ENCODE measurements at places on chromosomes 6 and 20. TPM values are rescaled to one million over a fixed set of nuclear protein-coding genes. Genes with fewer than 3 reads are reported as not detected.

DNA sequence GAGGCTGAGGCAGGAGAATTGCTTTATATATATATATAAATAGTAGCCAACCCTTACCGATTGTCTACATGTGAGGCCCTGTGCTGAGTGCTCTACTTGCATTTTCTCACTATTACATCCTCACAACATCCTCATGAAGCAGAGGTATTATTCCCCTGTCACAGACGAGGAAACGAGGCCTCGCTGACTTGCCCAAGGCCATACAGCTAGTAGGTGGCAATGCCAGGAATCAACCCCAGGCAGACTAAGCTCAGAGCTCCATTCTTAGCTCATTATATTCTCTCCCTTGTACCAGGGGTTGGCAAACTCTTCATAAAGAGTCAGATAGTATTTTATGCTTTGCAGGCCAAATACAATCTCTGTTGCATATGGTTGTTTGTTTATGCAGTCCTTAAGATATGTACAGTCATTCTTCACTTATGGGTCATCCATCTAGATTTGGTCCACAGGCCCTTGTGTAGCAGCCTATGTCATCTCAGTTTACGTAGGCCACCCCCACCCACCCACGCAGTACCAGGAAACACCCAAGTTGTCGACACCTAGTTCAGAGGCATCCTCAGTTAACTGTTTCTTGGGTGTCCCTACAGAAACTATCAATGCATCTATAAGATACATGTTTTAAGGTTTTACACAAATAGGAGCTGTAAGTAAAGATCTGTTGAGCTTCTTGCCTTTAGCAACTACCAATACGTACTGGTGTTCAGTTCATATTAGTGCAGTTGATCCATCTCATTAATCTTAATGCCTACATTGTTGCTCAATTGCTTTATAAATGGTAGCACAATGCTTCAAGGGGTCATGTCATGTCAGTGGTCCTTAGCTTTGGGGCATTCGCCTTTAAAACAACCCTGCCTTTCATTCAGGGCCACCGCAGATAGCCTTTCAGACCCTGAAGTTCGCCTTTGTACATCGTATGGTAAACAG lies 3.0 kb downstream of the CASS4 start:
- H3K4me3 ChIP-seq = no peak overlapping the region
- peaks cover 20% of the 10 kb centered on the region for H3K4me1 ChIP-seq

DNA sequence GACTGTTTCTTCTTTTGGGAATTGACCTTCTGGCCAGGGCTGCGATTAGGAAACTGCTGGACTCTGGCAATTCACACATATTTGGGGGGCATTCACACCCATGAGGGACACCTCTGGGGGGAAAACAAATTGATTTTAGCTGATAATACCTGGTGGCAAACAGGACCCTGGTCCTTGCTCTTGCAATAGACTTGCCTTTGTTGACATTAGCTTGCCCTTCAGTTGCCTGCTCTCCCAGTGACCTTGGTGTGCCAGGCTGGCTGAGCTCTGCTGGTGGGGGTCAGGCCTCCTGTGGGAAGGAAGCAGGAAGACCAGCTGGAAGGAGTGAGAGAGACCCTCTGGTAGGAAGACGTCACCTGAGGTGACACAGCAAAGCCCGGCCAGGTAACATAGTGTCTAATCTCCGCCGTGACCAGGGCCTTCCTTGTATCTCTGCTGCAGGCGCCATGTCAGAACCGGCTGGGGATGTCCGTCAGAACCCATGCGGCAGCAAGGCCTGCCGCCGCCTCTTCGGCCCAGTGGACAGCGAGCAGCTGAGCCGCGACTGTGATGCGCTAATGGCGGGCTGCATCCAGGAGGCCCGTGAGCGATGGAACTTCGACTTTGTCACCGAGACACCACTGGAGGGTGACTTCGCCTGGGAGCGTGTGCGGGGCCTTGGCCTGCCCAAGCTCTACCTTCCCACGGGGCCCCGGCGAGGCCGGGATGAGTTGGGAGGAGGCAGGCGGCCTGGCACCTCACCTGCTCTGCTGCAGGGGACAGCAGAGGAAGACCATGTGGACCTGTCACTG lies 5.3 kb downstream of the CDKN1A start:
- peaks cover 36% of the 10 kb centered on the region for H3K36me3 ChIP-seq
- H3K27me3 ChIP-seq = no peaks in the 10 kb centered on the region
- H3K27ac ChIP-seq = peak overlapping the region; percentile 77
- peaks cover 32% of the 10 kb centered on the region for H3K4me1 ChIP-seq

DNA sequence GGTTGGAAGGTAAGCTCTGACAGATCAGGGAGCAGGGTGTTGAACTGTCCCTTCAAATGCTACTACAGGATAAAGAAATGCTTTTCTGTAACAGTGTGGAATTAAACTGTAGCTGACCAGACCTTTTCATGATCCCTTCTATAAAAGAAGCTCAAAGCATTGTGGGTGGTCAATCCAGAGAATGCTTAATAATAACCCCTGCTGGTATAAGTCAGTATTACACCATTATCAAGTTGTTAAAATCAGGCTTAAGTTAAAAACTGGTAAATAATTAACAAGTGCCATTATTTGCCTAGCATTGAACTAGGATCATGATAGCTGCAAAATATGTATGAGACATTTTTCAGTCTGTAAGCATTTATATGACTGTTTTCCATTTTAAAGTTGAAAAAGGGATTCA lies 468.9 kb downstream of the PKHD1 start:
- no peak overlapping the region for H3K4me3 ChIP-seq
- H3K36me3 ChIP-seq = no peaks in the 10 kb centered on the region
- no peaks in the 10 kb centered on the region for H3K27me3 ChIP-seq
- no peak for DNase-seq
- no peak overlapping the region for H3K27ac ChIP-seq
- peaks cover 37% of the 10 kb centered on the region for H3K4me1 ChIP-seq

GRCh38 chr6:16925461-16925860 lies 164.2 kb upstream of the ATXN1 start:
- H3K36me3 ChIP-seq = no peaks in the 10 kb centered on the region
- peaks cover 5% of the 10 kb centered on the region for H3K4me1 ChIP-seq
- no peaks in the 10 kb centered on the region for H3K27me3 ChIP-seq
- no peak overlapping the region for H3K27ac ChIP-seq
- DNase-seq = no peak

GRCh38 chr20:53904261-53904660 lies 166.1 kb downstream of the BCAS1 start:
- H3K36me3 ChIP-seq = no peaks in the 10 kb centered on the region
- no peak overlapping the region for H3K4me3 ChIP-seq
- H3K27me3 ChIP-seq = no peaks in the 10 kb centered on the region

- DNase-seq = no peak
- H3K27me3 ChIP-seq = no peaks in the 10 kb centered on the region
- H3K4me3 ChIP-seq = no peak overlapping the region
- H3K4me1 ChIP-seq = peaks cover 7% of the 10 kb centered on the region
- H3K36me3 ChIP-seq = peaks cover 13% of the 10 kb centered on the region
These were observed 29.1 kb downstream of the HECA start for GRCh38 chr6:139164001-139164400.

GRCh38 chr6:47061309-47062300 lies 19.5 kb upstream of the ADGRF1 start:
- H3K36me3 ChIP-seq = no peaks in the 10 kb centered on the region
- H3K27ac ChIP-seq = no peak overlapping the region
- H3K4me3 ChIP-seq = no peak overlapping the region
- no peaks in the 10 kb centered on the region for H3K27me3 ChIP-seq

GRCh38 chr6:34745277-34746103 lies 11.8 kb upstream of the SNRPC start:
- no peaks in the 10 kb centered on the region for H3K27me3 ChIP-seq
- H3K4me1 ChIP-seq = no peaks in the 10 kb centered on the region
- no peak overlapping the region for H3K4me3 ChIP-seq
- no peak overlapping the region for H3K27ac ChIP-seq
- DNase-seq = no peak
- H3K36me3 ChIP-seq = no peaks in the 10 kb centered on the region

DNA sequence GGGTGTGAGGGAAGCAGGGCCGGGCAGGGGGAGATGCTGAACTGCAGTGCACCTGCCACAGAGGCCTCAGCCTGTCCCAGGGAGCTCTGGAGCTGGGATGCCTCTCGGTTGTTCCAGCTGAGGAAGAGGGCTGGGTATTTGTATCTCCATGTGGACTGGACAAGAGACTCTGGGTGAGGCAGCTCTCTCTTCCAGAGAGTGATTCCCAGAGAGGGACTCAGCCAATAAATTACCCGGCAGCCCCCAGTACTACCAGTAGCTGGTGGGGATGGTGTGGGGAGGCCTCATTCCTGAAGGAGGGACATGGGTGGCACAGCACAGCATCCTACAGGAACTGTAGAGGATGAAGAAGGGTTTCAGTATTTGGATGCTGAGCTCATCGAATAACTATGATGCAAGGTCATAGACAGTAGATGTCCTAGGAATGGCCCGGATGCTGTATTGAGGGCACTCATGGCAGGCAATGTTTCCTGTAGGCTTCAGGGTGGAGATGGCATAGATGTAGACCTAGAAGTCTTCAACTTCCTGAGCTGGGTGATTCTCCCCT lies 1.4 kb downstream of the FGD2 start:
- no peaks in the 10 kb centered on the region for H3K4me1 ChIP-seq
- DNase-seq = no peak
- H3K36me3 ChIP-seq = no peaks in the 10 kb centered on the region
- peaks cover 4% of the 10 kb centered on the region for H3K27me3 ChIP-seq
- no peak overlapping the region for H3K4me3 ChIP-seq

DNA sequence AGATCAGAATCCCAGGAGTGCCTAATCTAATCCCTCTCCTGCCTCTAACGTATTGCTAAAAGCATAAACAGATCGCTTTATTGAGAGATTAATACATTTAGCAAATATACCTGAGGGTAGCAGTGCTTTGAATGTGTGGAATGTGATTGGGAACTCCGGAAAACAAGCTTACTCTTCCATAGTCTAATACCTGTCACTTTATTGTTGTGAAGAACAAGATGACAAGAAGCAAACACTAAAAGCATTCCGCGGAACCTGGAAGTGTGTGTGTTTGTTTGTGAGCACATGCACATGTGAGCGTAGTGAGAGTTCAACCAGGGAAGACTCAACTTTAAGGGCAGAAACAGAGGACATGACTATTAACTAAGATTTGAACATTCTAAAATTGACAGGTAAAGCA lies 265.0 kb upstream of the GJE1 start:
- H3K4me1 ChIP-seq = peaks cover 6% of the 10 kb centered on the region
- H3K36me3 ChIP-seq = peaks cover 2% of the 10 kb centered on the region
- no peak for DNase-seq
- no peak overlapping the region for H3K4me3 ChIP-seq
- no peaks in the 10 kb centered on the region for H3K27me3 ChIP-seq

GRCh38 chr6:121354764-121355163 lies 20.5 kb upstream of the TBC1D32 start:
- peaks cover 4% of the 10 kb centered on the region for H3K4me1 ChIP-seq

DNA sequence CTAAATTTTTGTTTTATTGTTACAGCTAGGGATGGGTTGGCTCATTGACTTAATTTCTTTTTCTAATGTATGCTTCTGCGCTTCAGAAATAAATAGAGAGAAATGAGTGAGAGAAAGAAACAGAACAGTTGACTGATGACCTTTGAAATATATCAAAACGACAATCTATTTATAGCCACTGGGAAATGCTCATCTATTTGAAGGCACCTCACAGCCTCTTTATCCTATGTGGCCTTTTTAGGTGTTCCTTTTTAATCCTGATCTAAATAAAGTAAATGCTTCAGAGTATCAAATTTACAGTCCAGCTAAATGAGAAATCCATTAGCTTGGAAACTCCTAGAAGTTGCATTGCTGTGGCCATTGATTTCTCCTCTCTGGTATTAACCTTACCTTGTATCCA lies 943.5 kb upstream of the CITED2 start:
- H3K36me3 ChIP-seq = no peaks in the 10 kb centered on the region
- peaks cover 40% of the 10 kb centered on the region for H3K4me1 ChIP-seq
- no peak for DNase-seq
- H3K27me3 ChIP-seq = no peaks in the 10 kb centered on the region

- peaks cover 2% of the 10 kb centered on the region for H3K36me3 ChIP-seq
- no peak for DNase-seq
These were observed 42.3 kb downstream of the YTHDF1 start for GRCh38 chr20:63173552-63174191.

DNA sequence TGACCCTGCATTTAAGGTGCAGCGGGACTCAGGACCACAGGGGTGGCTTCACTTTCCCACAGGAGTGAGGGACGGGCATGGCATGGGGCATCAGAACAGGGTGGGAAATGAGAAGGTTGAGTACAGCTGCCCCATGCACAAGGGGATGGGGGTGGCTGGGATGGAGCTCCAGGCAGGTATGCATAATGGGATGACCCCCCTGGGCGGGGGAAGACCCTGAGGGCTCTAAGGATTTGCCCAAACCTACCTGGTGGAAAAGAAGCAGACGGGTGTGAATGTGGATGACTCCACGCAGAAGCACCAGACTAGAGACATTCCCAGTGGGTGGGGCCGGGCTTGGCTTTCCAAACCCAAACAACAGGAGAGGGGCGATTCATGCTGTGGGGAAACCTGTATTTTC lies 200.3 kb downstream of the SYNDIG1 start:
- DNase-seq = peak; percentile 57
- peaks cover 35% of the 10 kb centered on the region for H3K4me1 ChIP-seq
- H3K36me3 ChIP-seq = no peaks in the 10 kb centered on the region
- no peak overlapping the region for H3K4me3 ChIP-seq
- H3K27me3 ChIP-seq = no peaks in the 10 kb centered on the region

- H3K4me1 ChIP-seq = peaks cover 50% of the 10 kb centered on the region
- H3K4me3 ChIP-seq = peak overlapping the region; percentile 61
- H3K27me3 ChIP-seq = no peaks in the 10 kb centered on the region
- peaks cover 13% of the 10 kb centered on the region for H3K36me3 ChIP-seq
- DNase-seq = no peak
These were observed 1.1 kb downstream of the ACTL10 start for GRCh38 chr20:33667676-33668465.

DNA sequence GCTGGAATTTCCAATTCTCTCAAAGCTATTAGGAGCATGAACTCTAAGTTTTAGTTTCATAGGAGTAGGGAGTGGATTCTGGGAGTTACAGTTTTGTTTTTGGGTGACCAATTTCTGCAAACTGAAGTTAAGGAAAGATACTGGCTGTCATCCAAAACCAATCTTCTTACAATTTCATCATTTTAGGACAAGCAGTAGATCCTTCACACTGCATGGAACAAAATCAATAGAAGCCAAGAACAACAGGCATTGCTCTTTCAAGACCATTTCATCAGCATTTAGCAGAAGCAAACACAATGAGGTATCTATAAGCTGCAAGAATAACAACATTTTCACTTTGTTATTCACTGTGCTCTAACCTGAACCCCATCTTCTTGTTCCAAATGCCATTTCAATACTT lies 173.0 kb downstream of the GMDS start:
- no peak for DNase-seq
- H3K4me3 ChIP-seq = no peak overlapping the region

- H3K4me1 ChIP-seq = peaks cover 23% of the 10 kb centered on the region
- no peak for DNase-seq
- H3K27ac ChIP-seq = no peak overlapping the region
- H3K36me3 ChIP-seq = peaks cover 2% of the 10 kb centered on the region
- peaks cover 2% of the 10 kb centered on the region for H3K27me3 ChIP-seq
These were observed 284.2 kb downstream of the BTBD9 start for GRCh38 chr6:38355519-38355918.

Gene PGBD1
- 8.5 TPM for total RNA-seq

Gene PGC
- total RNA-seq = not detected

Gene DDAH2
- total RNA-seq = 95.7 TPM

Gene COL10A1
- total RNA-seq = 0.10 TPM

Gene HLA-DMB
- total RNA-seq = not detected
